Femur (tissue), 1 donor: ENCODE measurements at places on chromosomes 2 and 18.
A peak's percentile ranks its signal among the peaks of the same experiment; 100 is the strongest.

DNA sequence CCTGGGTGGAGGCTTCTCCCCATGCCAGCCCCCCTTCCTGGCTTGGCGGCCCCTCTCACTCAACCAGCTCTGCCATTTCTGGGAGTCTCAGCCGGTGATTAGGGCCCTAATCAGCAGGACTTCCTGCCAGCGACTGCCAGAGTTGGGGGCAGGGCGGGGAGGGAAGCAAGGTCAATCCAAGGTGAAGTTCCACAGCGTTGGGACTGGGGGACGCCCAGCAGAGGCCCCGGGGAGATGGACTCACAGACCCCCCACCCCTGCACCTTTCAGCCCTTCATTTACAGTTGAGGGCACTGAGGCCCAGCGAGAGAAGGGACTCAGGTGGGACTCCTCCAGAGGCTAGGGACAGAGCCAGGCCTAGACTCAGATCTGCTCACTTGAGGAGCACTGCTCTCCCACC lies 65.3 kb downstream of the TNS1 start:
- no peak for DNase-seq

DNA sequence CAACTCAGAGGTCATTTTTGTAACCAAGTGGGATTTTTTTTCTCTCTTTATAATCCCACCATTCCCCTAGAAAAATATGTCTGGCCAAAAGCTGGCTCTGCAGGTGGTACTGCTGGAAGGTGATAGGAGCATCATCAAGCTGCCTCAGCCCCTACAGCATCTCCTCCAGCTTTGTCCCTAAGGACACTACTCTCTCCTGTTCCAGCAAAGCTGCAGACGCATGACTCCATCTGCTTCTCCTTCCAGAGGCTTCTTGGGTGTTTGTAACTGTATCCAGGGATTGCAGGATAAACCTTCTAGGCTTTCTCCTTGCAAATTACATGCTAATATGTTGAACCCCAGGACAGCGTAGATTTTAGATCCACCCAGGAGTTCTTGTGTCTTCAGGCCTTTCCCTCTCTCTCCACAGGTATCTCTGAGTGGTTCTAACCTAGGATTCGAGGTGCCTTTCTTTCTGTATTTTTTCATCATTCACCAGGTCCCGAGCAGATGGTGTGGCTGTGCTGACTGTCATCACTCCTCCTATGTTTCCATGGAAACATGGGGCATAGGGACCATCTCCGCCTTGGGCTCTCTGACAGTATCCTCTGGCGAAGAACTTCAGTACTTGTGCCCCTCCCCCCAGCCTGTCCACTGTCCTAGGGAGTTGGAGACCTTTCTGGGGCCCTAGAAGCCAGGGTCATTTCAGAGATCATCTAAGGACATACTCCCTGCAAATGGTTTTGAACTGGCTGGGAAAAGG lies 34.3 kb downstream of the AFF3 start:
- DNase-seq, result peak; percentile 27

- no peak for DNase-seq
Observed at GRCh38 chr2:9939587-9940485, 11.7 kb upstream of the GRHL1 start.

GRCh38 chr18:42025974-42026625 lies 71.1 kb downstream of the PIK3C3 start:
- DNase-seq, result no peak

- no peak for DNase-seq
Observed at GRCh38 chr2:217722883-217723472, 279.8 kb downstream of the TNS1 start.

DNA sequence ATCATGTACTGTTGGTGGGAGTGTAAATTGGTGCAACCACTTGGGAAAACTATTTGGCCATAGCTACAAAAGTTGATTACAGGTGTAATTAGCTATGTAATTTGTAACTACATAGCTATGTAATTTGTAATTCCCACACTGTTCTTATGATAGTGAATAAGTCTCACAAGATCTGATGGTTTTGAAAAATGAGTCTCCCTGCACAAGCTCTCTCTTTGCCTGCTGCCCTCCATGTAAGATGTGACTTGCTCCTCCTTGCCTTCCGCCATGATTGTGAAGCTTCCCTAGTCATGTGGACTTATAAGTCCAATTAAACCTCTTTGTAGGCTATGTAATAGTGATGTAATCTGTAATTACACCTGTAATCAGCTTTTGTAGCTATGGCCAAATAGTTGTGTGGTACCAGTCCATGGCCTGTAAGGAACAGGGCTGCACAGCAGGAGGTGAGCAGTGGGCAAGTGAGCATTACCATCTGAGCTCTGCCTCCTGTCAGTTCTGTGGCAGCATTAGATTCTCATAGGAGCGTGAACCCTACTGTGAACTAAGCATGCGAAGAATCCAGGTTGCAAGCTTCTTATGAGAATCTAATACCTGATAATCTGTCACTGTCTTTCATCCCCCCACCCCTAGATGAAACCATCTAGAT lies 133.7 kb upstream of the COPS8 start:
- DNase-seq, result no peak

GRCh38 chr2:72744049-72744448 lies 81.8 kb downstream of the EXOC6B start:
- DNase-seq, result no peak

DNA sequence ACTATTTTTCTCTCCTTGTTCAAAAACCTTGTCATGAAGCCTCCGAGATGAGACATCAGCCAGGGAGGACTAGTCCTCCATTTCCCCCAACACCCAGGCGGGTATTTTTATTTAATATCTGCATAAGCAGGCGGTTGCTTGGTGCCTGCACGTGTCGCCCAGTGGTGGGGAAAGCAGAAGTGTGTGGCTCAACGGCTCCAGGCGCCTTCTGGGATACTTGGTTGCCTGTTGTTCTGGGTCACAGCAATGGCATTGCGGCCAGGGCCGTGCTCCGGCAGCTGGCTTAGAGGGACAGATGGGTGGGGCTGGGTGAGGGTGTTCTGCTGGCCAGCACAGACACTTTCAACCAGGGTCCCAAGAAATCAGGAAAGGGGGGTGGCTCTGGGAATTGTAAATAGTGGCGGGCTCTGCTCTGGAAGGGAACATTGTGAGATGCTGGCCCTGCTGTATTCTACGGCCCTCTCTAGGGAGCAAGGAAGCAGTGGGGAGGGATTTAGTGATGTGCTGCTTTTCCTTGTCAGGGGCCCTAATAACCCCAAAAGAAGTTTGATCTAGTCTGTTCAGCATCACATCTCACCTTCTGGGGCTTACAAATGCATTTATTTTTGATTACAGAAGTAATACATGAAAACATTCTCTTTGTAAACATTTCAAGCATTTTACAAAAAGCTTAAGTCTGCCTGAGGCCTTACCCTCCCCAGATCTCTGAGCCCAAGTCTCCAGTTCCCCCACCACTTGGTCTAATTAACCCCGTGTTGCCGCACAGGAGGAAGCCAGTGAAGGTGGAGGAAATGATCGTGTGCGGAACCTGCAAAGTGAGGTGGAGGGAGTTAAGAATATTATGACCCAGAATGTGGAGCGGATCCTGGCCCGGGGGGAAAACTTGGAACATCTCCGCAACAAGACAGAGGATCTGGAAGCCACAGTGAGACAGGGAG lies 1.1 kb downstream of the VAMP8 start:
- no peak for DNase-seq

DNA sequence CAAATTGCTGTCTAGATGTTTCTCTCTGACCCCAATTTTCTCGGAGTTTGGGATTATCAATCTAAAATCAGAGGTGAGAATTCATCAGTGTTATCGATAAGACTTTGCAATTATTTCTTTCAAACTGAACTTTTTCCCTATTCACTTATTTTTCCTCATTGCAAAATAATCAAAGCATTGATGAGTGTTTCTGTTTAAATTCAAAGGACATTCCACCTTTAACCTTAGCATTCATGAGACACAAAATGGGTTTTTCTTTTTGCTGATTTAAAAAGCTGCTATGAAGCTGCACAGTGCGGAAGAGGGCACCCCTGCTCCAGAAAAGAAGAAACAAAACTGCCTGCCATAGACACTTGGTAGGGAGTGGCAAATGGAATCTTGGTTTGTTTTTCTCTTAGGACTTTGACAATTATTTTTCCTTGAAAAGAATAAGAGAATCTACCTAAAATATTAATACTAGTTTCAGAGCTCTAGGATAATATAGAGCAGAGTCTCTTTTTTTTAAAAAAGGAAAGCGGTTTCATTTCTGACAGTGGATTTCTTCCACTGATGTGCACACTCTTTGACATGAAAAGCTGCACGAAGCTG lies 203.4 kb downstream of the TGIF1 start:
- no peak for DNase-seq

- no peak for DNase-seq
Observed at GRCh38 chr2:217913436-217913835, 89.4 kb downstream of the TNS1 start.

DNA sequence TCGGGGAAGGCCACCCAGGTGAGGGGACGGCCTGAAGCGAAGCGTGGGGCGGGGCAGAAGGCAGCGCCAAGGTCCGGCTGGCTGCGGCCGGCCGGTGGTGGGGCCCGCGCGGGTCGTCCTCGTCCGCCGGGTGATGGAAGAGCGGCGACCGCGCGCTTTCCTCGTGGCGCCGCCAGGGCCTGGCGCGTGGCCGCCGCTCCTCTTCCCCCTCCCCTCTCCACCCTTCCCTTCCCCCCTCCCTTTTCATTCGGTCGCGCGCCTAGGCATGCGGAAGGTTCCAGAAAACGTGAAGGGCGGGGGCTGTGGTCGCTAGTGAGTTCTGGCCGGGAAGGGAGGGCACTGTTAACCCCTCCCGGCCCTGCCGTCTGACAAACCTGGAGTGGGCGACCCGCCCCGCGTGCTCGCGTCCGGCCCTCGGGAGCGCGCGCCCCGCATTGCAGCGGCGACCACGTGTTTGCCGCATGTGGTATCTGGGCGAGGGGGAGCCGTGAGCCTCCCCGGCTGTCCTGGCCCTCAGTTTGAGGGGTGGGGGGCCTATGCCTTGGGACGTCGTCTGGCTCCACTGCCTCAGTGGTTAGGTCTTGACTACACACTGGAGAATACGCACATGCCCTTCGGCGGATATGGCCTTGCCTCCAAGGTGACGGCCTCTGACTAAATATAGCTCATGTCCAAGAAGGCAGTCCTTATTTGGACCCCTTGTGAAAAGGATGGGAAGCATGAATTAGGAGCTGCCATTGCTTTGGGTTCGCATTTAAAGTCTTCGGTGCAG lies 579 bp downstream of the MAT2A start:
- DNase-seq, result peak; percentile 89

GRCh38 chr18:62643181-62643580 lies 72.2 kb upstream of the PHLPP1 start:
- no peak for DNase-seq

GRCh38 chr2:121175326-121175725 lies 109.7 kb downstream of the TFCP2L1 start:
- DNase-seq, result no peak

- DNase-seq, result no peak
Observed at GRCh38 chr2:107719836-107720235, 106.9 kb upstream of the RGPD4 start.
